Tibial artery (tissue), 4 donors: ENCODE measurements at places on chromosomes 4 and X.
A peak's percentile ranks its signal among the peaks of the same experiment; 100 is the strongest.

DNA sequence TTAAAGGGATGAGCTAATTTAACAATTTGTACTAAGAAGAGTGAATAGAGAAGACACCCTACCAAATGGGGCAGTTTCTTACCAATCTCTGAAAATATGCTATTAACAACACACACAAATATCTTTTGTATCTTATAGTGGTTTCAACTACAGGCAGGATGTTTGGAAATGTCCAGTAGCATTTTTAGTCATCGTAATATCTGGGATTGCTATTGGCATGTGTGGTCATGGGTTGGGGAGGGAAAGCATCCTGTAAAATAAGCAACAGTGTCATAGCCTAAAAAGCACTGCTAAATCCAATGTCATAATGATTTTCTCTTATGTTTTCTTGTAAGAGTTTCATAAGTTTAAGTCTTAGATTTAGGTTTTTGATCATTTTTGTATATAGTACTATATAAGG is 29.3 kb upstream of the ABCG2 start:
- no peaks in the 10 kb centered on the region for H3K4me1 ChIP-seq
- H3K4me3 ChIP-seq: no peak overlapping the region
- no peaks in the 10 kb centered on the region for H3K27me3 ChIP-seq
- H3K36me3 ChIP-seq: no peaks in the 10 kb centered on the region
- DNase-seq: no peak
- H3K27ac ChIP-seq: no peak overlapping the region

GRCh38 chr4:122639181-122639580 is 18.3 kb upstream of the IL21 start:
- no peak for DNase-seq
- H3K36me3 ChIP-seq: no peaks in the 10 kb centered on the region
- no peaks in the 10 kb centered on the region for H3K27me3 ChIP-seq
- no peak overlapping the region for H3K27ac ChIP-seq
- no peaks in the 10 kb centered on the region for H3K4me1 ChIP-seq

DNA sequence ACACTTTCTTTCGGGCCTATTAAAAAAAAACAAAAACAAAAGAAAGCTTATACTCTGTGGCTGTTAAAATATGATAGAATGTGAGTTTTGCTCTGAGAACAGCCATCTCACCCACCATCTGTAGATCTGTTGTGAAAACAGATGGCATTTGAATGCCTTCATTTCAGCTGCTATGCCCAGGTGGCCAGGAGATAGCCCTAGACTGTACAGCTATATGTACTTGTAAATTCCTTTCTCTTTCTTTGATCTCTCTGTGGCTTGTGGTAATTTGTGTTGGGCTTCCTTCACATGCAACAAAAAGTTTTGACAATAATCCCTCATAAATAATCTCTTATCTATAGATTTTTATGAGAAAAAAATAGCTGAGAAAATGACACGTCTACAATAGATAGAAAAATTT is 38.1 kb downstream of the PNPLA4 start:
- H3K4me3 ChIP-seq: no peak overlapping the region
- H3K27me3 ChIP-seq: no peaks in the 10 kb centered on the region
- no peaks in the 10 kb centered on the region for H3K4me1 ChIP-seq
- no peak for DNase-seq
- H3K36me3 ChIP-seq: no peaks in the 10 kb centered on the region
- no peak overlapping the region for H3K27ac ChIP-seq

DNA sequence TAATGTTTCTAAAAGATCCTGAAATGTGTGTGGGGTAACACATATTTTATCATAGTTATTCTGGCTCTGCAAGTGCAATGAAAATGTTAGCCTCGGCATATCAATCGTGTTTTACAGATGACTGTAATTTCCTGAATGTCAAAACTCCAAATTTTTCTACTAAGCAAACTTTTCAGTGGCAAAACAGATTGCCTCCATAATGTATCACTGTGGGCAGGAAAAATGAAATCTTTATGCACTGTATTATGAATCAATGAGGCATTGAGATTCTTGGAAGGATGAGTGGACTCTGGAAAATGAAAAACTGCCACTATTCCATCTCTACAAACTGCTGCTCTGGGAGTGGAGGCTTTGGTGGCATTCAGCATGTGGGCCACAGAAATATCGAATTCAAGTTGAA is 160.1 kb upstream of the MBNL3 start:
- DNase-seq: no peak
- H3K27me3 ChIP-seq: no peaks in the 10 kb centered on the region
- no peaks in the 10 kb centered on the region for H3K36me3 ChIP-seq

DNA sequence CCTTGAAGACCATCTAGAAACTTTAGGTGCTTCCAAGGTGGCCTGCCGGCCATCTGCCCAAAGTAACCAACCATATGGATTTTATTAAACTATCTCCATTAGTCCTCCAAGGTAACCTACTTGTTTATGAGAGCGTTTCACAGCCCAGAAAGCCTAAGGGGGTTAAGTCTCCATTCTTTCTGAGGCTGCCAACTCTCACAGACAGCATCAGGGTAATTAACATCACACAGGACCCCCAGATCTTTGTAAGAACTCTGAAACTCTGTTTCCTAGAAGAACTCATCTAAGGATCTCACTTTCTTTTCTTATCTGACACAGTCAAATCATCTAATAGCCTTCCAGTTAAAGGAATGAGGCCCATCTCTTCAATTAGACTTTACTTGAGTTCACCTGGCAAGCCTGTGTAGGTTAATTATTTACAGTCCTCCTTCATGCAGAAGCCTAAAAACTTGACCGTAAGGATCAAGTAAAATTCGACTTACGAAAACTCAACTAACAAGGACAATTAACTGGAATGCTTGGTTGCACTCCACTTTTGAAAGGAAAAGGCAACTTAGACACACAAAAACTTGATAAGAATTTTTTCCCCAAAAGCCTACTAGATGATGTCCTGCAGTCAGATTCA is 252.5 kb downstream of the GRIA3 start:
- no peak overlapping the region for H3K27ac ChIP-seq
- no peaks in the 10 kb centered on the region for H3K4me1 ChIP-seq
- H3K27me3 ChIP-seq: no peaks in the 10 kb centered on the region
- H3K36me3 ChIP-seq: no peaks in the 10 kb centered on the region

DNA sequence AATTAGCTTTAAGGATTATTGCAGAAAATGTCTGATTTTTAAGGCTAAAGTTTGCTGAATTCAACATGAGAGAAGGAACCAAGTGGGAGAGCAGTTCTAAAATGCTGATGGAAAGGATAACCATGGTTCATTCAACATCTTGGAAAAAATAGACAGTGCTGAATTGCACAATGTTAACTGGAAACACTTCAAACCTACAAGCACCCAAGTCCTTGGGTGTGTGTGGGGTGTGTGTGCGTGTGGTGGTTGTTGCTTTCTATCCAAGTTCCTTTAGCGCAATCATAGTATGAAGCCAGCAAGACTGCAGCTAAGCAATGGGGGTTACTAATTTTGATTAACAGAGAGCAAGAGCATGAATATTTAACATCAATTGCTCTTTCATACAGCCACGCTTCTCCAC is 29.3 kb upstream of the SCOC start:
- no peak for DNase-seq
- H3K36me3 ChIP-seq: no peaks in the 10 kb centered on the region
- no peak overlapping the region for H3K4me3 ChIP-seq
- H3K27ac ChIP-seq: no peak overlapping the region

- H3K4me1 ChIP-seq: no peaks in the 10 kb centered on the region
- H3K27ac ChIP-seq: no peak overlapping the region
- H3K27me3 ChIP-seq: no peaks in the 10 kb centered on the region
- no peaks in the 10 kb centered on the region for H3K36me3 ChIP-seq
Measured at GRCh38 chrX:105552395-105552794, 269.9 kb upstream of the NRK start.

GRCh38 chrX:40947276-40947675 is 138.0 kb upstream of the USP9X start:
- H3K4me1 ChIP-seq: peaks cover 6% of the 10 kb centered on the region
- no peak overlapping the region for H3K4me3 ChIP-seq
- no peaks in the 10 kb centered on the region for H3K27me3 ChIP-seq
- H3K27ac ChIP-seq: peak overlapping the region; percentile 37
- DNase-seq: no peak
- H3K36me3 ChIP-seq: no peaks in the 10 kb centered on the region

- DNase-seq: no peak
- H3K4me3 ChIP-seq: no peak overlapping the region
- no peak overlapping the region for H3K27ac ChIP-seq
Measured at GRCh38 chrX:25640276-25640675, 497.9 kb upstream of the MAGEB18 start.

GRCh38 chr4:69536980-69537379 is 41.3 kb upstream of the UGT2B4 start:
- H3K4me1 ChIP-seq: no peaks in the 10 kb centered on the region
- H3K36me3 ChIP-seq: no peaks in the 10 kb centered on the region
- DNase-seq: no peak
- H3K27ac ChIP-seq: no peak overlapping the region
- no peaks in the 10 kb centered on the region for H3K27me3 ChIP-seq

DNA sequence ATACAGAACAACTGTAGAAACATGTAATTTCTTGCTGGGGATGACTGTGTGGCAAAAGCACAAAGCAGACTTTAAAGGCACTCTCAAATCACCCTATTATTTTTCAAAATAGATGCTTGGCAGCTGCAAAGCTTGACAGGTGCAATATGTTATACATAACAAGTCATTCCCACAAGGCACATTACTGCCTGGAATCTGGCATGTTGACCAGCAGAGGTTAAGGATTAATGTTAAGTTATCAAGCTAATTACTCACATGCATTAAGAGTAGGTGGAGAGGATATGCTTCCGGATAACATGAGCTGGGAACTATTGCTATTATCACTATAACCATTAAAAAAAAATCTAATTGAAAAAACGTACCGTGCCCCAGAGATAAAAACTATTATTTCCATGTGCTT is 17.8 kb downstream of the ANOS1 start:
- H3K36me3 ChIP-seq: no peaks in the 10 kb centered on the region
- H3K4me3 ChIP-seq: no peak overlapping the region
- no peak for DNase-seq
- no peaks in the 10 kb centered on the region for H3K4me1 ChIP-seq
- no peaks in the 10 kb centered on the region for H3K27me3 ChIP-seq

GRCh38 chr4:125316791-125317524 is 2.2 kb downstream of the FAT4 start:
- H3K36me3 ChIP-seq: no peaks in the 10 kb centered on the region
- H3K27ac ChIP-seq: peak overlapping the region; percentile 93
- no peaks in the 10 kb centered on the region for H3K27me3 ChIP-seq
- no peaks in the 10 kb centered on the region for H3K4me1 ChIP-seq
- DNase-seq: peak; percentile 45
- H3K4me3 ChIP-seq: peak overlapping the region; percentile 83

DNA sequence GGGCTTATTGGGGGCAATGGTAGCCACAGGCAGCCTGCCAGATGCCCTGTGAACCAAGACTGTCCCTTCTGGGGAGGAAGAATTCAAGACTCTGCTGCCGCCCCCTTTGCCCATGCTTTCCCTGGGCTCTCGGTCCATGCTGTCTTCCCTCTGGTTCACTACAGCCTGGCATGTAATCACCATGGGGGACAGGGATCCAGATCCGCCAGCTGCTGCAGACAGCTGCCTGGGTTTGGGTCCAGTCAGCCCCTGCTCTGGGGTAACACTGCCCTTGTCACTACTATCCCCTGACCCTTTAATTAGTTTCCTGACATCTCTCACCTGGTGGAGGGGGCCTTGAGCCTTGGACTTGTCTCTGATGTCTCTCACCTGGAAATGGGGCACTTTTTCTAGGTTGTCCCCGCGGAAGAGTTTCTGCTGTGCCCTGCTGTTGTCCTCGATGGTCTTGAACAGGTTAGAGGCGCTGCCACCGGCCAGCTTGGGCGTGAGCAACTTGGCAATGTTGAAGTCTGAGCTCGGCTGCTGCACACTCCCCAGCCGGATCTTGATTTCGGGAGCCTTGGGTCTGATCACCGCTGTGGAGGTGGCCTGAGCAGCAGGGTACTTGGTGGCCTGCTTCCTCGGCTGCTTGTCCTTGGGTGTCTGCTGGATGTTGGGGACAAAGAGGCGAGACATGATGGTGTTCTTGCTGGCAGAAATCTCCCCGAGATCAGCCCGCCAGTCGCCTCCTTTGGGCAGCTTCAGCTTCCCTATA is 6.4 kb downstream of the C4orf54 start:
- no peak overlapping the region for H3K4me3 ChIP-seq
- no peak overlapping the region for H3K27ac ChIP-seq
- no peaks in the 10 kb centered on the region for H3K36me3 ChIP-seq
- H3K4me1 ChIP-seq: peaks cover 16% of the 10 kb centered on the region
- no peak for DNase-seq

DNA sequence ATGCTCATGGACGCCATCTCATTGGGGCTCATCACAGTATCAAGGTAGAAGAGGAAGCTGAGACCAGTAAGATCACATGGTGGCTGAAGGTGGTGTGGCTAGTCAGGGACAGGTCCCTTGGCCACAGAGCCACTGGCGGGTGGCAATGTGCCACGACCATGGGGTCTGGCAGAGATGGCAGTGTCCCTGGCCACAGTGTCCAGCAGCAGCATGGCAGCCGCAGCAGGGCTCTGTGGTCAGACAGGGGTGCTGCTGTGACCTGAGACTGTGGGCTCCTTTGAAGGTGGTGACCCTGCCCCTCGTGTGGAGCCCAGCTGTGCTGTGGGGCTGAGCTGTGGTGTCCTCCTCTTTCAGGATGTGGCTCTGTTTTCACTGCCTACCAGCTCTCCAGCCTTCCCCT is 2.2 kb upstream of the DOK7 start:
- no peaks in the 10 kb centered on the region for H3K27me3 ChIP-seq
- DNase-seq: no peak
- no peaks in the 10 kb centered on the region for H3K36me3 ChIP-seq
- H3K4me1 ChIP-seq: peaks cover 27% of the 10 kb centered on the region

DNA sequence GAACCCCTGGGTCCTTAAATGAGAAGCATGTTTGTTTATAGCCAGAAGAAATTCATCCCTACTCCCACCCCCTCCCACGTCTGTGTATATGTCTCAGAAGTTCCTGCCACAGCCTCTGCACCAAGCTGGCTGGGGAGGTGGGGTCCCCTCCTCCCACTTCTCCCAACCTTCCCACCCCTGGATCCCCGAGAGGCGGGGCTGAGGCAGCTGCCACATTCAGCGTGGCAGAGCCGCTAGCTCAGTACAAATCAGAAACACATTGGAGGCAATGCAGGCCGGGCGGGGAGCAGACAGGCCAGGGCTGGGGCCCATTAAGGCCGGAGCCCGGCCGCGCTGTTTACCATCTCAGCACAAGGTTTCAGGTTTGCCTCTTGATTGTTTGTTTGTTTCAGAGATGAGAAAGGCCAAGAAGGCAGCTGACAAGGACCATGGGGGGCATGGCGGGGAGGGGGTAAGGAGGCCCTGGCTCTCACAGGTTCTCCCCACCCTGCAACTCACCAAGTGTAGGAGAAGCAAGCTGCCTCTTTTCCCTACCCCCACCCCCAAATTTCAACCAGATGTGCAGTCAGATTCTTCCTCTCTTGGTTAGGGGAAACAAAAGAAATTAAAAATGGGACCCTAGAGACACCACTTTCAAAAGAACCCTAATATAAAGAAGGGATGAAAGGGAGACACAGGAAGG is 22.3 kb downstream of the PJA1 start:
- no peak for DNase-seq
- no peak overlapping the region for H3K27ac ChIP-seq
- no peaks in the 10 kb centered on the region for H3K27me3 ChIP-seq
- H3K36me3 ChIP-seq: no peaks in the 10 kb centered on the region
- no peaks in the 10 kb centered on the region for H3K4me1 ChIP-seq
- H3K4me3 ChIP-seq: no peak overlapping the region

- no peaks in the 10 kb centered on the region for H3K27me3 ChIP-seq
- H3K27ac ChIP-seq: no peak overlapping the region
- H3K4me3 ChIP-seq: no peak overlapping the region
- no peaks in the 10 kb centered on the region for H3K36me3 ChIP-seq
- no peaks in the 10 kb centered on the region for H3K4me1 ChIP-seq
Measured at GRCh38 chrX:113741744-113742143, 842.1 kb upstream of the HTR2C start.

GRCh38 chr4:42454755-42455420 is 57.6 kb downstream of the SHISA3 start:
- no peak overlapping the region for H3K27ac ChIP-seq
- H3K36me3 ChIP-seq: no peaks in the 10 kb centered on the region
- no peaks in the 10 kb centered on the region for H3K4me1 ChIP-seq
- DNase-seq: no peak
